ENCODE measurements at places on chromosomes 4 and X. TPM values are rescaled to one million over a fixed set of nuclear protein-coding genes. Genes with fewer than 3 reads are reported as not detected.

GRCh38 chrX:145729635-145730034 is 88.0 kb upstream of the SLITRK2 start:
- no peak for DNase-seq

The HPGDS gene
- total RNA-seq, result not detected

DNA sequence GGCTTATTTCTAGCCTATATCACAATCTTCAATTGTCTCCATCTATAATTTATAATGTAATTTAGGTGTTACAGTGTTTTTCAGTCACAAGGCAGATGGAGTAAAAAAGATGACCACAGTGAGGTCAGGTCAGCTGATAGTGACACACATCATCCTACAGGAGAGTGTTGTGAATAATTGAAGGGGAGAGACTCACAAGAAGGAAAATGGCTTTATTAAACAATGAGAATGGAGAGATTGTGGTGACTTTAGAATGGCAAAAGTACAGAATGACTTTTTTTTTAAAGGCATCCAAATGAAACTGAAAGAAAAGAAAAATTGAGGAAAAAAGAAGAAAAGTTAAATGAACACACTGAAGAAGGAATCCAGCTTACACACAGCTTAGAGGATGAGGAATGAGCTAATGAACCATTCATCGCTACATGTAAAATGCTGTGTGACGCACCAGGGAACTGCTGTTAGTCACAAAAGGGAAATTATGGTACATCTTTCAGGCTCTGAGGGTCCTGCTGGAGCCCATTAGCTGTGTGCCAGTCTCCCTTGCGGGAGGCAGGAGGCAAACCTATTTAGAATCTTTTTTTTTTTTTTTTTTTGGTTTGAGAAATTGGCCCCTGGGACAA is 56.6 kb downstream of the SPRY1 start:
- DNase-seq, result peak; percentile 32

The TMEM47 gene
- 99.5 TPM for total RNA-seq

DNA sequence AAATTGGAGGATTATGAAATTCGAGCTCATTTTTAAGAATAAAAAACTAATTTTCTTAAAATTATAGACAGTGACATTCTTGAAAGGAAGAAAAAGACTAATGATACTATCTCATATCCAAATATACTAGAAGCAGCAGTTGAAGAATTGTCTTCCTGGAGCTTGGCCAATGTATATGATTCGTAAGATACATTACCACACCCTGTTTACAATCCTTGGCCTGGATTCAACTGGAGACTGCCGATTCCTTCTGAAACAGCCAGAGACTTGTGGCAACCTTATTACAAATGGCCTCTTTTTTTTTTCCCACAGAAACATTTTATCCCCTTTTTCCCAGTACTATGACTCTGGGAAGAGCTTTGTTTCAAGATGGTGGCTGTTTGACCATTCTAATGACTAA is 571.2 kb upstream of the FAT1 start:
- DNase-seq, result peak; percentile 11

DNA sequence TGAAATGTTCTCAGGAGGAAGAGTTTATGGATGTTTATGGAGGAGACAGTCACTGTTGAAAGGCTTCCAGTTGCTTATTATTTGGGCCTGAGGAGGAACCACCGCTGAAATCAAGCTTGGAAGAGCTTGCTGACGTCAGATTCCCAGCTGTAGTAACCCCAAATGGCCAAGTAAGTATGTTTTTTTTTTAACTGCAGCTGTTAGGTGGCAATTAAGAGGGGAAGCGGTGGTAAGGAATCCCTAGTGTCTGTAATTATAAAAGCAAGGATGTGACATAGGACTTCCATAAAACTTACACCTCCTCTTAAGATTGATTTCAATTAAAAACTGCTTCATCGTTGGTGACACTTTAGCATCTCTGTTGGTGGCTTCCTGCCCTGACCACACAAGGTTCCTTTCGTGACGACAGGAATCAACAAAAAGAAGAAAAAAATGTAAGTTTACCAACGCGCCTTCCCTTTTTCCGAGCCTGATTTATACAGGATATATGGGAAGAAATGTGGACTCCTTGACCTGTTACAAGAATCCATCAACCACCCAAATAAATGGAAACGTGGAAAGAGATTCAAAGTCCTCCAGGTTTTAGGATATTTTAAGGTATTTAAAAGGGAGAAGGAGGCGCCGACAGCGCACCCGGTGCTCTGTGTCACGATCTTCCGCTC is 884 bp downstream of the RELL1 start:
- DNase-seq, result peak; percentile 40

DNA sequence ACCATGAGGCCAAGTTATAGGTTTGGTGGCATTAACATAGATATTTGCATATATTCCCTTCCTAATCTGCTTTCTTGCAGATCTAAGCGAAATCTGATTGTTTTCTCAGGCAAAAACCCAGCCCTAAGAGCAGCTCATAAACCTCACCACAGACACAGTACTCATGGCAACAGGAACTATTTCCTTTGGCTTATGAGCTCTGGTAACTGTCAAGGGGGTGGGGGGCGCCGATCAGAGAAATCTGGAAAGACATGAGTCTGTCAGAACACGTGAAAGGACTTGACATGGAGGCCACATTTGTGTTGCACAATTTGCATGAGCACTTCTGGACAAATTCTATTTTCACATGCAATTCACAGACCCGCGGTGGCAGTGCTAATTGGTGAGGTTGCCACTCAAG is 83.7 kb downstream of the MGST2 start:
- DNase-seq, result no peak

The H2BW2 gene
- not detected for total RNA-seq

The CFAP47 gene
- total RNA-seq, result not detected

DNA sequence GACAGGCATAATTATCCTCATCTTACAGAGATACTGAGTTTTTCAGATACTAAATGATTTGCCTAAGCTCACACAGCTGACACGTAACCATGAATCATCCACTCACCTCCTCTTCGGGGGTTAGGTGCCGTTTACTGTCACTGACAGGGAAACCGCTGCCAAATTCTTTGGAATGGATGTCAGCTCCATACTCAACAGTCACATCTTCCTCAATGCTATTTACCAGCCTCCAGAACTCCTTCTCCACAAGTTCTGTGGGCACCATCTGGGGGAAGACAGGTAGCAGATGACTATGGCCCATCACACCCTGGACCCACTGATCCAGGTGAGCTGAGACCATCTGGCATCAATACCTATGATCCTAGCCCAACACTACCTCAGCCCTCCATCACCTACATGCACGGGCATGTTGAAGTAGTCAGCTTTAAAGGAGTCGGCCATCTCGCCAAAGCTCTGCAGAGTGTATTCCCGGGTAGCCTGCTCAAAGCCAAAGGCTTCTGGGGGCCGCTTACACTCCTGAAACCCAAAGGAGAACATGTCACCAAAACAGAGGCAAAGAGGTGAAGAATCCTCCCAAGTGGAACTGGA is 13.5 kb downstream of the KDM5C start:
- DNase-seq, result peak; percentile 75

GRCh38 chr4:89661173-89661899 is 175.6 kb downstream of the SNCA start:
- peak; percentile 11 for DNase-seq

The FAT4 gene
- 11.1 TPM for total RNA-seq

DNA sequence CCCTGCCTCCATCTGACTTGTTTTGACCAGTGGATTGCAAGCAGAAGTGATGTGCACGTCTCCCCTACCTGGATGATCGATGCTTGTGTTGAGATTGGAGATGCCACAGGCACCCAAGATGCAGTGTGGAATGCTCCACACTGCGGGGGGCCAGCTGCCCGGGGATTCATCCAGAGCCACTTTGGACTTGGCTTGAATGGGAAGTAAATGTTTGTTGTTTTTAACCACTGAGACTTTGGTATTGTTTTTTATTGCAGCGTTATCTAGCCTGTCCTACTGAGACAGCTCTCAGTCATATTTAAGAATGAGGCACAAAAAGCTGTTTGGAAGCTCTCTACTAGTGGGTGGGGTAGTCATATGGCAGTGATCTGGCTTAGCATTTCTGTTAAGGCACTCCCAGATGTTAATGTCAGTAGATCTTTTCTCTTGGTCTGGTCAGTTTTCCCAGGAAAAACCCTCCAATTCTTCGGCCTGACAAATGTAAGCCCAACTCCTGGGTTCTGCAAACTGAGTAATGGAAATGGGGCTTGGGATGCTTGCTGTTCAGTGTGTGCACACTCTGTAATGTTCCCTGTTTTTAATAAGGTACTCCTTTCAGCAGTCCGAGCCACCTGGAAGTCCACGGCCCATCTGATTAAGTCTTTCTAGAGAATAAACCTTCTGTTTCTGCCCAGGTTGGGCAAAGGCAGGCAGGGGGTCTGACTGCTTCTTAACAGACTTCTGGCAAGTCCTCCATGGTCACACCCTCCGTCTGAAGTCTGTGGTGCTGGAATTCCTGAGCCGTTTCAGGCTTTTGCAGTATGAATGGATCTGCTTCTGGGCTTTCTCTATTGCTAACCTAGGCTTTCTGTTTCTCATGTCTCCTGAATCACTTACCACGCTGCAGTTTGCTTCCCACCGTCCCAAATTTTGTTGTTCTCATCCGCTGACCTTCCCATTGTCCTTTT is 74.8 kb downstream of the WWC2 start:
- DNase-seq, result no peak

GRCh38 chrX:11266573-11267003 is 26.6 kb upstream of the AMELX start:
- no peak for DNase-seq

- no peak for DNase-seq
Measured at GRCh38 chrX:129462707-129463106, 60.6 kb downstream of the SMARCA1 start.

The KLHL4 gene
- total RNA-seq, result not detected

DNA sequence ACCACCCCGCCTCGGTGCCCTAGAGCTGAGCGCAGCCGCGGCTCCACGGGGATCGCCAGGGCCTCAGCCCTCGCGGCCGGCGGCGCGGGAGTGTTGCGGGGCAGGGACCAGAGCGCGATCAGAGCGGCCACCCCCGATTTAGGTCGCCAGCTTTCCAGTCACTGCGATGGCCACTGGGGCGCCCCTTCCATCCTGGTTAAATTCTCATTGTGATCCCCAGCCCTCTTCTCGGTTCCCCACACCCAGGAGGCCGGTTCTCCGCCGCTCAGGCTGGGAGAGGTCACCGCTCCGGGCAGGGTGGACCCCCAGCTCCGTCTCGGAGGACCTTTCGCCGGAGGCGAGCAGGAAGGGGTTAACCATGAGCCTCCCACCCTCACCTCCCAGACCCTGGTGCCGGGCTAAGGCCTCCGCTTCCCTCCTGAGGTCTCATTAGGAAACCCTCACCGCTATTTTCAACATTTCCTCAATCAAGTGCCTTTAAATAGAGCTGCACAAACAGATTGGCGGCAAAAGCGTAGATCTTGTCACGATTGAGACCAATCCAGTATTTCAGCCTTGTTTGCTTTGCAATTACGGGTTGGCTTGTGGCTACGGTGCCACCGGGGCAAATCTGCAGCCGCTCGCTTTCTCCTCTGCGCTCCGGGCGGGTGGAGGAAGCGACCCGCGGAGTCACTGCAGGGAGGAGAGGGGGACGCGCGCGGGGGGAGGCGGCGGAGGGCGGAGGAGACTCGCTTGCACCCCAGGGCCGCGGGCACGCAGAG is 8.3 kb upstream of the HAND2 start:
- no peak for DNase-seq

GRCh38 chrX:112819008-112819640 is 21.5 kb downstream of the AMOT start:
- no peak for DNase-seq

The SFRP2 gene
- total RNA-seq, result not detected

DNA sequence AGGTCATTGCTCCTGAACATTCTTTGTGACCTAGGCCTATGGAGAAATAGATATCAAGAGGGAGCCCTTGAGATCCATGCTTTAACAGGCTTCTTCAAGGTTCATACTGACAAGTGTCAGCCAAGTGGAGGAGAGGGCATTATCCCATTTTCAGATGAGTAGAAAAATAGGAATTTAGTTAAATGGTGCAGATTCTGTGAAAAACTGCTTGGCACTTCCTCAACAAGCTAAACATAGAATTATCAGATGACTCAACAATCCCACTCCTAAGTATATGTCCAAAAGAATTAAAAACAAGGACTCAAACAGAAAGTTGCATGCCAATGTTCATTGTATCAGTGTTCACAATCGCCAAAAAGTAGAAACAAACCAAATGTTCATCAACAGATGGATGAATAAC is 43.8 kb upstream of the KCNIP4 start:
- DNase-seq, result peak; percentile 10

GRCh38 chr4:48602763-48603162 is 112.7 kb downstream of the ZAR1 start:
- DNase-seq, result no peak

- no peak for DNase-seq
Measured at GRCh38 chrX:97743014-97743413, 859.3 kb downstream of the RPA4 start.

GRCh38 chr4:90159193-90159592 is 32.0 kb downstream of the CCSER1 start:
- no peak for DNase-seq

DNA sequence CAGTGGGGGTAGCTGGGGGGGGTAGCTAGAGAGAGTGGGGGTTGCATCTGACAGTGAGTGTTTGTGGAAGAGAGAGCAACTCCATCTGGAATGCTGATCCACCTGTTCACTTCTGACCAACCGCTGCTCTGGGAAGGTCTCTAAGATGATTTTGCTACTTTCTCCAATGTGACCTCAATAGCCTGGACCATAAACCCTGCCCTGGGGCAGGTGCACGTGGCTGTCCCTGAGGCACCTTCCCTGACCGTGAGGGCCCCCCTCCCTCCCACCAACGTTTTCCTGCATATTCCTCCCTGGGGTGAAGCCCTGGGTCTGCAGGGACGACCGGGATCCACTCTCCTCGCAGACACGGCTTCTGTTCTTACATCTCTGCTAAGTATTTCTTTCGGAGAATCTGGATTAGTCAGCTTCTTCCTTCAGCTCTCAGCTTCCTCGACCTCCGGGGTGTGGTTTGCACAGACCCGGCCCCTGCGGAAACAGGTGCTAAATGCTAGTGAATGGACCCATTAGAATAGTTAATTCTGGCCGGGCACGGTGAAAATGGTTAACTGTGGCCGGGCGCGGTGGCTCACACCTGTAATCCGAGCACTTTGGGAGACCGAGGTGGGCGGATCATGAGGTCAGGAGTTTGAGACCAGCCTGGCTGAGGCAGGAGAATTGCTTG is 21.4 kb upstream of the PLCXD1 start:
- no peak for DNase-seq

- DNase-seq, result no peak
Measured at GRCh38 chrX:112704187-112704586, 24.4 kb upstream of the LHFPL1 start.

- peak; percentile 3 for DNase-seq
Measured at GRCh38 chrX:32530802-32531403, 680.4 kb downstream of the DMD start.

DNA sequence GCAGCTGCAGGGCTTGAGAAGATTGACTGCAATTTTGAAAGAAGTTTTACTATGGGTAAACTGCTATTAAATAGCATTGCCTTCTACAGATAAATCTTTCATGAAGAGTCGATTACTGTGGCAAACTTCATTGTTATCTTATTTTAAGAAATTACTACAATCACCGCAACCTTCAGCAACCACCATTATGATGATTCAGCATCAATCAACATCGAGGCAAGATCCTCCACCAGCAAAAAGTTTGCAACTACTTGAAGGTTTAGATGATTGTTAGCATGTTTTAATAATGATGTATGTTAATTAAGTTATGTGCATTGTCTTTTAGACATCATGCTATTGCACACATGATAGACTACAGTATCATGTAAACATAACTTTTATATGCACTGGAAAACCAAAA is 1511.0 kb downstream of the FSTL5 start:
- no peak for DNase-seq

Data from HFFc6 (cell line).